Activated naive CD8-positive, alpha-beta T cell treated with anti-CD3 and anti-CD28 coated beads, Interleukin-2, amount 10 ng/mL, durations not matched to agents 7 days and 5 days (primary cell): ENCODE measurements at places on chromosomes 16 and 17.

GRCh38 chr16:49972961-49973360 lies 52.1 kb upstream of the CNEP1R1 start:
- DNase-seq: no peak

DNA sequence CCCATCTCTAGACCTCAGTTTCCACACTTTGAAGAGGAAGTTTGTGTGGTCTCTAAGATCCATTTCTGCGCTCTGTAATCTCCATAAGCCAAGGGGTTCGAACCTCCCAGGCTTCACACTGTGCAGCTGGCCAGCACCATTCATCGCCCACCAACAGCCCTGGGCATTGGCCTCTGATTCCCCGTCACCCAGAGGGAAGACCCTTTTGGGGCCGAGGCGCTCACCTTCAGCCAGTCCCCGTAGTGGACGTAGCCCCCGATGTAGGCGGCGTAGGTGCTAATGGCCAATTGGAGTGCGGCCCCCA lies 678 bp downstream of the TMEM101 start:
- DNase-seq: no peak

DNA sequence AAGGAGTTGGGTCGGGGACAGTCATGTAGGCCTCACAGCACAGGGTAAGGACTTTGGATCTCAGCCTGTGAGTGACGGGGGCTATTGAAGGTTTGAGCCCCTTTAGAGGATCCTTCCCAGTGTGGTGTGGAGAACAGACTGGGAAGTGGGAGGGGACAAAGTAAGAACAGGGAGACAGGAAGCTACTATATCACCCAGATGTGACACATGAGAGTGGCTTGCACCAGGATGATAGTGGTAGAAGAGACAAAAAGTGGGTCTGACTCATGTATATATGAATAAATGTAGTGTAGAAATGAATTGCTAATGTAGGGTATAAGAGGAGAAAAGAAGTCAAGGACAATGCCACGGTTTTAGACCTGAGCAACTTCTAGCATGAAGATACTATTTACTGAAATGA lies 4.5 kb downstream of the NUP93 start:
- DNase-seq: no peak

GRCh38 chr17:66698270-66698669 lies 136.6 kb upstream of the CACNG5 start:
- no peak for DNase-seq

GRCh38 chr16:70646260-70647241 lies at the start of gene IL34:
IL34 (plus strand) TSS chr16:70646559; CDS start chr16:70646948, 389 bp downstream.
- DNase-seq: no peak

GRCh38 chr16:71894229-71894920 lies 956 bp upstream of the IST1 start:
- peak; percentile 51 for DNase-seq

DNA sequence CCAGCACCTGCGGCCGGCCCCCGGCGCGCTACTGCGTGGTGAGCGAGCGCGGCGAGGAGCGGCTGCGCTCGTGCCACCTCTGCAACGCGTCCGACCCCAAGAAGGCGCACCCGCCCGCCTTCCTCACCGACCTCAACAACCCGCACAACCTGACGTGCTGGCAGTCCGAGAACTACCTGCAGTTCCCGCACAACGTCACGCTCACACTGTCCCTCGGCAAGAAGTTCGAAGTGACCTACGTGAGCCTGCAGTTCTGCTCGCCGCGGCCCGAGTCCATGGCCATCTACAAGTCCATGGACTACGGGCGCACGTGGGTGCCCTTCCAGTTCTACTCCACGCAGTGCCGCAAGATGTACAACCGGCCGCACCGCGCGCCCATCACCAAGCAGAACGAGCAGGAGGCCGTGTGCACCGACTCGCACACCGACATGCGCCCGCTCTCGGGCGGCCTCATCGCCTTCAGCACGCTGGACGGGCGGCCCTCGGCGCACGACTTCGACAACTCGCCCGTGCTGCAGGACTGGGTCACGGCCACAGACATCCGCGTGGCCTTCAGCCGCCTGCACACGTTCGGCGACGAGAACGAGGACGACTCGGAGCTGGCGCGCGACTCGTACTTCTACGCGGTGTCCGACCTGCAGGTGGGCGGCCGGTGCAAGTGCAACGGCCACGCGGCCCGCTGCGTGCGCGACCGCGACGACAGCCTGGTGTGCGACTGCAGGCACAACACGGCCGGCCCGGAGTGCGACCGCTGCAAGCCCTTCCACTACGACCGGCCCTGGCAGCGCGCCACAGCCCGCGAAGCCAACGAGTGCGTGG lies 1.5 kb downstream of the NTN1 start:
- DNase-seq: peak; percentile 50

- DNase-seq: no peak
Observed at GRCh38 chr17:12522336-12522735, 143.4 kb upstream of the MYOCD start.

- DNase-seq: no peak
Observed at GRCh38 chr17:45256114-45256966, 5.6 kb downstream of the SPATA32 start.

- no peak for DNase-seq
Observed at GRCh38 chr16:49588026-49588425, 214.4 kb downstream of the C16orf78 start.

GRCh38 chr16:5450409-5451104 lies 353.0 kb upstream of the EEF2KMT start:
- no peak for DNase-seq

DNA sequence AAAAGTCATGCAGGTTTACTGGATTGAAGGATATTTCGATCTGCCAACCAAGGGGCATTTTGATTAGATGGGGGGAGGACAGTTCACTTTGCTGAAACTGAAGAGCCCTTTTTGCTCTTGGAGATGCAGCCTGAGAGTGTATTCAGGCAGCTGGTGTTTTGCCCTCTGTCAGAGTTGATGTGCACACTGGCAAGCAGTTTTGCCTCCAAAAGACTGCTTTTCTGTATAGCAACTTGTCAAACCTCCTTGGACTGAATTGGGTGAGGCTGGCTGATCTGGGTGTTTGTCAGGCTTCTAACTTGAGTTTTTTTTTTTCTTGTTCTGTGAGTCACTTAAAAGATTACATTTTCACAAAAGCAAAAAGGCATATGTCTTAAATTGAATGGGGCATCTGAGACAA lies 22.6 kb upstream of the ANKFN1 start:
- DNase-seq: no peak

GRCh38 chr16:27374221-27374803 lies 27.7 kb upstream of the IL21R start:
- DNase-seq: peak; percentile 33

- no peak for DNase-seq
Observed at GRCh38 chr16:63171545-63171944, 1135.3 kb upstream of the CDH8 start.

GRCh38 chr16:78562650-78563049 lies 463.2 kb downstream of the WWOX start:
- DNase-seq: no peak

DNA sequence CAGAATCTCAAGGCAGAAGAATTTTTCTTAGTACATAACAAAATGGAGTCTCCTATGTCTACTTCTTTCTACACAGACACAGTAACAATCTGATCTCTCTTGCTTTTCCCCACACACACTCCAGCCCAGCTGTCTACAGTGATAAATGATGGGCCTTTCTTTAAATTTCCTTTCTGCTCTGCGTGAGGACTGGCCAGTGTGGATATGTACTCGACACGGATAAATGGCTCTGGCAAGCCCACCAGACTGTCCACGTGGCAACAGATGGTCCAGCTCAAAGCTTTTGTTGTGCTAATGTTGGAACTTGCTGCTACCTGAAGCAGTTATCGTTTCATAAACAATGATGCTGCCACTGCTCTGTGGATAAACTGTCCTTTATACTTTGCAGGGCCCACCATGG lies 410.7 kb downstream of the TMEM114 start:
- DNase-seq: no peak

DNA sequence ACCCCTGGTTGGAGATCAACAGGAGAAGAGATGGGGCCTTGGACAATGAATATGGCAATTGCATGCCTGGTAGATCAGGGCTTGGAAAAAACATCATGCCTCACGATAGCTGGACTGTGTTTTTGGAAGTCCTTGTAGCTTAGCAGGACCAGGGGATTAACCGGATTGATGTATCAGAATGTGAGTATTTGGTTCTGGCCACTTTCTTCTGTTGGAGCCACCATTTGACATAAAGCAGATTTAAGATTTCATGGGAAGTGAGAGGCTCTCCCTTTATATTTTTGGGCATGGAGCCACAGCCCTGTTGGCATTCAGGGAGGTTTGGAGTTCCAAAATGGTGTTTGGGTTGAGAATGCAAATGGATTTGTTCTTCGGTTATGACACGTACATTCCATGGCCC lies 424.7 kb upstream of the MAF start:
- DNase-seq: no peak

DNA sequence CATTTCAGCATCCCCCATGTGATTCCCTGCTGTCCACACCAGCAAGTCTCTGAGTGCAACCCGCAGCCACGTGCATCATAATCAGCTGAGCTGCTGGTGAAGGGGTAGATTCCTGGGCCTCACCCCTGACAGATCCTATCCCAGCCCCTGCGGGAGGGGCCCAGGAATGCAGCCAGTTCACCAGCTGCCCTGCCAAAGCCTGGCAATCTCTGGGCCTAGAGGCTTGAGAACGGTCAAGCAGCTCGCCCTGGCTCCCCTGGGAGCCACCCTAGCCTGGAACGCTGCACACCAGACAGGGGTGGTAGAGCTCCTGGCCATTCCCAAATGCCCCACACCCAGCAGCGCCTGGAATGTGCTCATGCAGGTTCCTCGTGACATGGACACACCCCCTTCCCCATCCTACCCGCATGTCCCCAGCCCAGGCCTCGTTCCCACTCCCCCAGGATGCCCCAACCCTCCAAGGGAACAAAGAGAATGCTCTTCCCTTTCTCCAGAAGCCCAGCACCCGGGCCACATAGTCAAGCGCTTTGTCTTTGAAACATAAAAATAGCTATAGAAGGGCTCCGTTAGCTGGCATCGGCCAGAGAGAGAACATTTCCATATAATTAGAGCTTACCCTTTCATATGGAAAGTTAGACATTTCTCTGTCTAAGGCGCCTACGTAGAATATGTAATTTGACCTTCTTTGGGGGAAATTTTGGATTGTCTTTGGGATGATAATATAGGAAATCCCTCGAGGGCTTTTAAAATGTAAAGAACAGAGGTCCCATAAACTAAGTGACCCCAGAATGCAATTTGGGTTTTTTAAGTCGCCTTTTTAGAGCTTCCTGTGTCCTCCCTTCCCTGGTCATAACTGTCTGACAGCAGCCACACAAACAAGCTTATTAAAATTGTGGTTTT lies 3.4 kb downstream of the CEP295NL start:
- no peak for DNase-seq

- DNase-seq: no peak
Observed at GRCh38 chr17:36627101-36627500, 25.7 kb downstream of the MRM1 start.

DNA sequence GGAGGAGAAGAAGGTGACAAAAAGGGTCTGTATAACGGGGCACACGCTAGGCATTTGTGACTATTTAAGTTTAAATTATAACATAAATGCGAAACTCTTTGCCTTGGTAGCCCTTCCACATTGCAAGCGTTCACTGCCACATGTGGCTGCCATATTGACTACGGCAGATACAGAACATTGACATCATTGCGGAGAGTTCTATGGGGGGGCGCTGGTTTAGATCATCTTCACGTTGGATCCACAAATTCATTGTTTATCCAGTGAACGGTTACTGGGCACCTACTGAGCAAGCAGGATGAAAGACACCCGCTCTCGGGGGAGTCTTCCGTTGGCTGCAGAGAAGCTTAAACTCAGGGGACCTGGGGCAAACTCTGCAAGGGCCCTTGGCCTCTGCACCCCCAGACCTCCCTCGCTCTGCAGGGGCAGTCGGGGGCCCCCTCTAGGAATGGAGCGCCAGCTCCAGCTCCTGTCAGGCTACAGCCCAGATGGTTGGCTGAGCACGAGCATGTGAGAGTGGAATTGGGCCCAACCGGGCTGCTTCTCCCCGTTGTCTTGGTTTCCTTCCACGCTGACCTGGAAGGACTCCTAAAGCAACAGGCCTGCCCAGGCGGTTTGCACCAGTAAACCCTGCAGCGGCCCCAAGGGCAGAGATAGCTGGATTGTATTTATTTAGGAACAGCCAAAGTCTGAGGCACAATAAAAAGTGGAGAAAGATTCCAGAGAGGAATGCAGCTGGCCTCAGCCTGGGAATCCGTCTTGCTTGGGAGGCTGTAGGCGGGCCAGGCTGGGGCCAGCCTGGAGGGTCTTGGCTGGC lies 172.2 kb downstream of the SEC14L1 start:
- DNase-seq: no peak

DNA sequence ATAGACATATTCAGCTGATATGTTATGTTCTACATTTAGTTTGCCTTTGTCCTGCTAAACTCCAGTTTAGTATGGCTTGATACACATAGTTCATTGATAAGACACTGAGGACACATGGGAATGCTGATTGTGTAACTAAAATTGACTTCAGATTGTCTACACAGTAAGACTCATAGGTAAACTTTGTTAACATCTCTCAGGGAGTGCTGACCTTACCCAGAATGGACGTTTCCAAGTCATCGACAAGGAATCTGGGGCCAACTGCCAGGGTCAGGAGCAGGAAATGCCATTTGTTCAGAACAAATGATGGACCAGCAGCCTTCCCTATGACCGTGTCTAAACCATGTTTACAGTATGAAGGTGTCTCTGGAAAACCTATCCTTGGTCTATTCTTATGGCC lies 58.7 kb downstream of the DYNLRB2 start:
- DNase-seq: no peak

GRCh38 chr16:74752258-74752657 lies 22.4 kb downstream of the FA2H start:
- DNase-seq: no peak

DNA sequence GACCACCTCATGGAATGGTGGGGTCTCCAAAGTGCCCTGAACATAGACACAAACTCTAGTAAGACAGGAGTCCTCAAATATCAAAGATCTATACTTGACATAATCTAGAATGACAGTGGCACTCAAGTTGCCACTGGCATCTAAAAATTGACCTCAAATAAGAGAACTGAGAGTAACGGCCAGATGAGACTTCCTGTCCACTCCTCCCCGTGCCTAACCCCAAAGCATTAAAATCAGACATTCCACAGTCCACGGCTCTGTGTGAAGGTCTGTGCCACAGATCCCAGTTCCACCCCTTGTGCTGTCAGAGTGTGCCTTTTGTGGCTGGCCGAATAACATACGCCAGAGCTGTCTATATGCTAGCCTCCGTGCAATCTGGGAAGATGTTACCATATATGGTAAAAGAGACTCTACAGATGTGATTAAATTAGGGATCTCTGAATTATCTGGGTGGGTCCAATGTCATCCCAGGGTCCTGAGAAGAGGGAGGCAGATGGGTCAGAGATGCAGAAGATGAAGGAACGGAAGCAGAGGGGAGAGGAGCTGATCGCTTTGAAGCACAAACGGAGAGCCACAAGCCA lies 21.0 kb upstream of the EVPL start:
- no peak for DNase-seq

DNA sequence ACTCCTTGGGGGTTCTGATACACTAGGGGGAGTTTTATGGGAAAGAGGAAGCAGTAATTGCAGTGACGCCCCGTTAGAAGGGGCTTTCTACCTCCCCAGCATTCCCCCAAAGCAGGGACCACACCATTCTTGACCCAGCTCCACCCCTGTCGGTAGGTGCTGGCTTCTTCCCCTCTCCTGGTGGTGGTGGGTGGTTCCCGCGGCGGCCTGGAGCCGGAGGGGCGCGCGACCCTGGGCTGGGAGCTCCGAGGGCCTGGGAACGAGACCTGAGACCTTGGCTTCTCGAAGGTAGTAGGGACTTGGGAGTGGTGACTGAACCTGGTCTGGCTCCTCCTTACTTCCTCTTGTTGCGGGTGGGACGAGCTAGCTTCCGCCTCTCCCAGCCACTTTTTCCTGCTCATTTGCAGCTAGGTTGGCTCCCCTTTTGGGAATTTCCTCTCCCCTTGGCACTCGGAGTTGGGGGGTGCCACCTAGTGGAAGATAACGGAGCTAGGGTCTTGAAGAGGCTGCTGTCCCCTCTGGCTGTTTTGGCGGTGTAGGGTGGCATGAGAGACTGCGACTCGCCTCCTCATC lies 438 bp downstream of the GRN start:
- DNase-seq: peak; percentile 65
